Pulmonary artery endothelial cell (primary cell): ENCODE measurements at places on chromosomes 1 and 21. TPM values are rescaled to one million over a fixed set of nuclear protein-coding genes. Genes with fewer than 3 reads are reported as not detected.
A peak's percentile ranks its signal among the peaks of the same experiment; 100 is the strongest.

The OR2W3 gene
- total RNA-seq = 0.53 TPM in 1 of 2 replicates, not detected in the other

The ZMYND12 gene
- total RNA-seq = 0.28 and 0.40 TPM in 2 replicates

The HSPA6 gene
- 0.13 and 0.95 TPM in 2 replicates for total RNA-seq

The PCNT gene
- total RNA-seq = 18.1 and 31.5 TPM in 2 replicates

The LCE1F gene
- not detected in 2 replicates for total RNA-seq

The ARTN gene
- total RNA-seq = not detected in 2 replicates

The GMEB1 gene
- total RNA-seq = 8.4 and 12.7 TPM in 2 replicates

The SLC26A9 gene
- 0.04 TPM in 1 of 2 replicates, not detected in the other for total RNA-seq

The DISP3 gene
- 0.07 TPM in 2 replicates for total RNA-seq

The LRIG2 gene
- total RNA-seq = 9.5 and 12.4 TPM in 2 replicates

The PRPF38A gene
- total RNA-seq = 12.7 and 18.2 TPM in 2 replicates

DNA sequence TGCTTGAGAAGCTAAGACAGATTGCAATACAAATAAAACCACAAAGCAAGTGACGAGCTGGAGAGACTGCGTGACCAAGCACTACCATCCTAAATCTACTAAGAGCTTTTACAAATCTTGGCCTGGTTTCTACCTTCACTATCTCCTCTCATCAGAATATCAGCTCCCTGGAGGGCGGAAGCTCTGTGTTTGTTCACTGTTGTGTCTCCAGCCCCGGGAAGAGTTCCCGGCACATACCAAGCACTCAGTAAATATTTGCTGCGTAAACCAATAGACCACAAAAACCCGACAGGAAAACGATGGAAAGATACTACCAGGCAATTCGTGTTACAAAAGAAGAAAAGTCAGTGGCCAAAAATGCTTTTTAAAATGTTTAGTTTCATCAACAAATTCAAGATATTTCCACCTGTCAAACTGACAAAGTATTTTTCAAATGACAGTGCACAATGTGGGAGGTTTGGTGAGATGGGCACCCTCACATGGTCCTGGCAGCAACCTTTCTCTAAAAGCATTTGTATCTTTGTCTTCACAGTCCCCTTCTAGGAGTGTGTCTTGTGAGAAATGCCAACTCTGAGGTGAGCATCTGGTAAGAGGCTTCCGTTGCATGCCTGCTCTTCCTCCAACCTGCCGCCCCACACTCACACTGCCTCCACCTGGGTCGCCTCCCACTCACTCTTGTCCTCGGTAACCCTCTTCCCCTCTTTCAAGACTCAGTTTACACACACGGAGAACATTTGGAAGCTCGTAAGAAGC, 34.7 kb downstream of the SLC1A7 start:
- DNase-seq = no peak

DNA sequence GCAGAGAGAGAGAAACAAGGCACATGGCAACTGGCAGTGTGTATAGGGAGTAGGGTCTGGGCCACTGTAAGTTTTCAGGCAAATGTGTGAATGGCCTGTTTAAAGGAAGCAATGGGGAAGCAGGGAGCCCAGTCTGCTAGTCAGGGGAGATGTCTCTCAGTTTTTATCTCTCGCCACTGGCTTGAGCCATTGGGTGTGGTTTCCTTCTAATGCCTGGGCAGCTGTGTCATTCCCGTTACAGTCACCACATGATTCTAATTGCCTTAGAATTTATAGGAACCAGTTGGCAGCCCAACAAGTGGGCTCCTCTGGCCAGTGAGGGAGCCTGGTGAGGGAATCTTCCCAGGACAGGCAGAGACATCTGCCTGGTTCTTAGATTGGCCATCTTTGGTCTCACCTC, 182.4 kb downstream of the DISC1 start:
- DNase-seq = no peak

DNA sequence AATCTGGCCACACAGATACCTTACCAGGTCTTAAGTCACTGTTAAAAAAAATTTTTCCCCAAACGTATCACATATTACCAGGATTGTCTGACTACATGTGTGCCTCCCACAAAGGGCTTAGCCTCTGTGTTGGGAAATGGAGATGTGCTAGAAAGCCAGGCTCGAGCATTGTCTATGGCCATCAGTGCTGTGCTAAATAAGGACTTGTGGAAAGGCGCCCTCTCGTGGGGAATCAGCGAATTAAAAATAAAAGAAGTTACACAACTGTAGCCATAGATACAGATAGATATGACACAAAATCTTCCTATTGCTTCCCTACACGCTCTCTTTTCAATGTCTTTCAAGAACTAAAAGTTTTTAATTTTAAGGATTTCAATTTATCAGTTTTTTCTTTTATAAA, 47.5 kb upstream of the CRNN start:
- DNase-seq = peak; percentile 30

GRCh38 chr1:119873135-119874015, 22.9 kb downstream of the ADAM30 start:
- DNase-seq = no peak

GRCh38 chr21:25734654-25734903, 125 bp downstream of the ATP5PF start:
- no peak for DNase-seq

- no peak for DNase-seq
These were observed 85.2 kb downstream of the KIF1B start for GRCh38 chr1:10295481-10296085.

DNA sequence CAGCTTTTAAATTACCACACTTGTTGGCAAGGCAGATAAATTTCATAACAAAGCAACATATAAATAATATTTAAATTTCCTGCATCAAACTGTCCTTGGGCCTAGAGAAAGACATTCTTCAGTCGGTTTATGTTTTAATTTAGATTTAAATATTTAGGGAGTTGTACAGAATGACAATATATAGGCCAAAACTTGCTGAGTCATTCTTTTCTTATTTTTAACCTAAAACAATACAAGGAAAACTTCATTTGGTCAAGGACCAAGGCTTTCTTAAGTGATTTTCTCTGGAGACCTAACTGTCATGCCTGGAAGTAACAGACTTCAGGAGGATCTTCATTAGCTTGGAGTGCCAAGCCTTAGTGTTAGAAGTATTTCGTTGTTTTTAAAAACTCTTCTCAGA, 5.6 kb downstream of the MAP10 start:
- DNase-seq = no peak

- DNase-seq = no peak
These were observed 30.6 kb downstream of the WLS start for GRCh38 chr1:68201546-68202238.

DNA sequence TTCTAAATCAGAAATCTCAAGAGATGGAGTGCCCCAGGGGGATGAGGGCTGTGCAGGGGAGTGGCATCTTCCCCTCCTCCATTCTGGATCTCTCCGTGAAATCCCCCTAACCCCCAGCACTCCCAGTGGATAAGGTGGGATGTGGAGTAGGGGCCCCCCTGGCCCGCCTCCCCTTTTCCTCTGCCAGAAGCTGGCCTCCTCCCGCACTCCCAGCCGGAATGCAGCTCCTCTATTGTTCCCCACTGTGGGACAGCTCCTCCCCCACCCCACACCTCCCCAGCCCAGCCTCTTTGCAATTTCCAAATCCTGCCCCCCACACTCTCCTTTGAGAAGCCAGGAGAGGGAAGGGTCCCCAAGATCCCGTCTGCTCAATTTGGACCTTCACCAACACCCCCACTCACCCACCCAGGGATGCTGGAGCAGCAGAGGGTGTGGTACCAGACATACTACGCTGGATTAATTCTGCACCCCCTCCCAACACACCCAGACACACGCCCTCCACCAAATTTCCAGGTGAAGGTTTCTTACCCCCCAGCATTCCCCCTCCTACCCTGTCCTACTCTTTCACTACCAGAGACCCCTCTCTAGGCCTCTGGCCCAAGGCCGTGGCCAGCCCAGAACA, 1.9 kb downstream of the MEX3A start:
- no peak for DNase-seq

DNA sequence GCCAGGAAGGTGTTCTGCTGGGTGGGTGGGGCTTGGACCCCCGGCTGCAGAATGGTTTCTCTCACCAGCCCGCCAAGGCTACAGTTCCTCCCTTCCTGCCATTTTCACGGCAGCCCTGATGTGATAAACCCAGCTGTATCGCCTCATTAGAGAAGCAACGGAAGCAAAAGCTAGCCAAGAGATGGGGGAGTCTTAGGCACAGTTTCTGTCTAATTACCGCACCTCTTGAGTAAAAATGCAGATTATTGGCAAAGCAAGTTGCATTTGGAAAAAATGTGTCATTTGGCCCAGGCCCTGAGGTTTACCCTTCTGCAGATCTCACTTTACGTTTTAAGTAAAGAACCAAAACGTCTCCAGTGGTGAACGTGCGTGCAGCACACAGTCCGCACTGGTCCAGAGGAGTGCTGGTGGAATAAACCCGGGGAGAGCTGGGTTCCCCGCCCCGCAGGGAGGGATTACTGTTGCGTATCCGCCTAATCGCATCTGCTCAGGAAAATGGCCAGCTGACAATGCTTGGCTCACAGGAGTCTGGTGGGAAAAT, 109.9 kb downstream of the GALNT2 start:
- no peak for DNase-seq

DNA sequence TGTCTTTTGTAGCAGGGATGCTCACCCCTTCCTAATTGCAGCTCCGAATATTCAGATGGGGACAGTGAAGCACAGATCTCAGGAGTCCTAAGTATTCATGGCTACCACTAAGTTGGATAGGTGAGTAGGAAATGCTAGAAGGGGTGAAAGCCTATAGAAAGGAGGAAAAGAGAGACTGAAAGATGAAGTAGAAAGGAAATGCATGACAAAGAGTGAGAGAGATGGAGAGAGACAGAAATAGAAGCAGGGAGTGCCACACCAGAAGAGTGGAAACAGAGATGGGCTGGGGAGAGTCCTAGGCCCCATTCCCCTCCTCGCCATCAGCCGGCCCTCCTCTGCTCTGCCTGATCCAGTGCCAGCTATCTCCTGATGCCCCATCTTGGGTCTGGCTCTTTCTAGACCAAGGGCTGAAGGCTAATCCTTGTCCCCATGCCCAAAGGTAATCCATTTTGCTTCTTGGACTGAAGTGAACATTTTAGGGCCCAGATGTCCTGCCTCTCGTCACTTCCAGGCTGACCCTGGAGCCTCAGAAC, 2.0 kb downstream of the PEA15 start:
- no peak for DNase-seq

DNA sequence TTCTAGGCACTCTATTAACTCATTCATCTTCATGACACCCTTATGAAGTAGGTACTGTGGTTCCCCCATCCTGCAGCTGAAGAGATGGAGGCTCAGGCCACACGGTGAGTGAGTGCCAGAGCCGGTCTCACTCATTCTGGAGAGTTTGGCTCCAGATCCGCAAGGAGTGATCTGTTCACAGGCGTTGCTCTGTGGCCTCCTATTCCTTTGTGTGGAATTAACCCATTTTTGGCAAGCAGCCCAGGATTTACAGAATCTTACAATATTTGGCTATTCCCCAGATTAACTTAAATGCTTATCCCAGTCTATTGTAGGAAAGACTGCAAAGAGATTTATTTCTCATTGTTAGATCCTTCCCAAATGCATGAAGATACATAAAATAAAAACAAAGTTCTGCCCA, 29.6 kb downstream of the KIAA0040 start:
- DNase-seq = no peak

DNA sequence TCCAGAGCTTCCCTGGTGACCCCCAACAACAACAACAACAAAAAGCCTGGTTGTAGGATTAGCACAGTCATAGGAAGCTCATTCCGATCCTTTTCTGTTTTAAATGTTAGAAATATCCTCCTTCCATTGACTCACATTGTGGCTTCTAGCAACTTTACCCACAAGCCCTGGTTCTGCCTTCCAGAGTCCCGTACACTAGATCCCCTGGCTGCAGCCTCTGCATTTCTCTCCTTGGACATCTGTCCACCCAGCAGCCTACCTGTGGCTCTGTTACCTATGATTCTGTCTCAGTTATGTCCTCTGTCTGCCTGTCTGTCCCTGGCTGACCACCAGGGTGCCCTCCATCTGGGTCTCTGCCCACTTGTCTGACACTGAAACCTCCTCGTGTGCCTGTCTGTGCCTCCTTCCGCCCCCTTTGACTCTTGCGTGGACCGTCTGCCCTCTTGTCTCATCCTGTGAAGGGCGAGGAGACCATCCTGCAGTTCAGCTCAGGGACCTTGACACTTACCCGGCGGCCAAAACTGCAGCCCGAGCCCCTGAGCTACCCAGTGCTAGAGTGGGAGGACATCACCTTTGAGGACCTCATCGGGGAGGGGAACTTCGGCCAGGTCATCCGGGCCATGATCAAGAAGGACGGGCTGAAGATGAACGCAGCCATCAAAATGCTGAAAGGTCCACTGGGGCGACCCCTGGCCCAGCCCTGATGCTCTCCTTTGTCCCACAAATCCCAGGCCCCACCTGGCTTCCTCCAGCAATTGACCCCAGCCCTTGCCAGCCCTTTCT, 16.1 kb downstream of the TIE1 start:
- no peak for DNase-seq

DNA sequence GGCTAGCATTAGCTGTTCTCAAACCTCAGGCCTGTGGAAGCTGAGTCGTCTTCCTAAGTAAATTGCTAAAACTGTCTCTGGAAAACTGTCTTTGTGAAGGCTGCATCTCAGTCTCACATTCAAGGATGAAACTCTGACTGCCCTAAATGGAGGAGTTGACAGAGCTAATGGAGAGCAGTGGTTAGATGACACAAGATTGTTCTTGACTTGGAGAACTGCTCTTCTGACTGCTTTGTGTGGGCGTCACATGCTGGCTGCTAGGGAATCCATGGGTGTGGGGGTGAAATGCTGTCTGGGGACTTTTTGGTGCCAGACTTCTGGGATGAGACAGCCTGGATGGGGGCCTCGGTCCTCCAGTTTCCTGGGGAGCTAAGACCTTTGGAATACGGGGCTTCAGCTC, 24.5 kb upstream of the TSPAN2 start:
- DNase-seq = no peak

GRCh38 chr1:89820422-89821321, at the start of gene LRRC8D:
TSS of gene LRRC8D (plus strand) at chr1:89821032. CDS start at chr1:89933069, 112,037 bp downstream.
- peak; percentile 33 for DNase-seq

- no peak for DNase-seq
These were observed 164.8 kb upstream of the COL6A1 start for GRCh38 chr21:45816794-45817193.

GRCh38 chr1:8294170-8294697, 23.7 kb upstream of the SLC45A1 start:
- no peak for DNase-seq

DNA sequence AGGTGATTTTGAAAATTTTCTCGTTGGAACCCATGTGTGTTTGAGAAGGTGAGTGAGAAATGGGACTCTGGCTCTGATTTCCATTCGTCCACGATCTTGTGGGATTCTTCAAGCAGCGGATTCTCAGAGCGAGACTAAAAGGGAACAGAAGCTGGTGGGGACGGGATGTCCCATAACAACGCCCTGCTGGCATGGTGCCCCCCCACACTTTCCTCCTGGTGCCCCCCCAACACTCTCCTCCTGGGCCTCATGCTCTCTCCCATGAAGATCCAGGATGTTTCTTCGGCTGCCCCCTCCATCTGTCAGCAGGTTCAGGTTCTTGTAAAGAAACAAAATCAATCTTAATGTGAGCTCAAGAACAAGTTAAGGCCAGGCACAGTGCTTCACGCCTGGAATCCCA, 29.1 kb downstream of the PRDM15 start:
- DNase-seq = no peak

DNA sequence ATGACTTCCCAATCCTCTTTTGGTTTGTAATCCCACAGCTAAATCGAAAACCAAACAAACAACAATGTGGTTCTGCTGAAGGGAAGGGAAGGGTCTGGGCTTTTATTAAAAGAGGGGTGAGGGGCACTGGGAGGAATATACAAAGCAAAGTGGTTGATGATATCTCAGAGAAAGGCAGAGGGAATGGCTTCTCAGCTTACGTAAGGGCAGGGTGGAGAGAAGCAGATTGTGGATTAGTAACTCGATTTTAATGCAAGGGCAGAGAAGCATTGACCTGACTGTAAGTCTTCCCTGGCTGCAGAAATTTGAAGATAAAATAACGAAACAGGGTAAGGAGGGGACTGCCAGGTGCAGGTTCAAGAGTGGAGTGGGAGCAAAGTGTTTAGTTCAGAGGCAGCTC, 438.2 kb upstream of the LRRC7 start:
- DNase-seq = no peak

GRCh38 chr1:52532247-52532646, 20.6 kb downstream of the TUT4 start:
- DNase-seq = no peak
